ENCODE measurements at places on chromosomes 12 and 14.
A peak's percentile ranks its signal among the peaks of the same experiment; 100 is the strongest.

DNA sequence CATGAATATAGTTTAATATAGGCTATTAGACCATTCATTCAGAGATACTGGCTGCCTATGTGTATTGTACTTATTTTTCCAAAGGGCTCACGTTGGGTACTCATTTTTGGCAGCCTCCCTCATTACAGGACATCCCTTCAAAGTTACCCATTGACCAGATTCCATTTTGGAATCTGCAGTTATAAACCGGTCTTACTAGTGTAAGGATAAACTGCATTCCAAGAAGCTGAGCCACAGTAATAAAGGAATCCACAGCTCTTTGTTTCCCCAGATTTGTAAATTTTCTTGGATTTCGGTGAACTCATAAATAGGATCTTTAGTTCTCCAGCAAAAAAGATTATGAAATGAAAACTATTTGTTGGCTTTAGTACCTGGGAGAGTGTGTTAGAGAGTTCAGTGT lies 18.9 kb upstream of the CFL2 start:
- peak; percentile 72 for DNase-seq

DNA sequence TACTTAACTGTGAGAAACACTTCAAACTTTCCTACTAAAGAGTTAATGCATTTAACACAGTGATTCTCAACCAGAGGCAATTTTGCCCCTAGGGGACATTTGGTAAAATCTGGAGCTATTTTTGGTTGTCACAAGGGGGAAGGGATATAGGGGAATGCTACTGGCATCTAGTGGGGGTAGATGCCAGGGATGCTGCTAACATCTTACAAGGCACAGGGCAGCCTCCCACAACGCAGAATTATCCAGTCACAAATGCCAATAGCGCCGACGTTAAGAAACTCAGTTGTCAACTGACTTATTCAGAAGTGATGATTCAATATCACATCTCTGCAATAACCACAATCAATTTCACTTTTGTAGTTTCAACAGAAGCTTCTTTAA lies 2.0 kb downstream of the EEA1 start:
- DNase-seq: peak; percentile 55

DNA sequence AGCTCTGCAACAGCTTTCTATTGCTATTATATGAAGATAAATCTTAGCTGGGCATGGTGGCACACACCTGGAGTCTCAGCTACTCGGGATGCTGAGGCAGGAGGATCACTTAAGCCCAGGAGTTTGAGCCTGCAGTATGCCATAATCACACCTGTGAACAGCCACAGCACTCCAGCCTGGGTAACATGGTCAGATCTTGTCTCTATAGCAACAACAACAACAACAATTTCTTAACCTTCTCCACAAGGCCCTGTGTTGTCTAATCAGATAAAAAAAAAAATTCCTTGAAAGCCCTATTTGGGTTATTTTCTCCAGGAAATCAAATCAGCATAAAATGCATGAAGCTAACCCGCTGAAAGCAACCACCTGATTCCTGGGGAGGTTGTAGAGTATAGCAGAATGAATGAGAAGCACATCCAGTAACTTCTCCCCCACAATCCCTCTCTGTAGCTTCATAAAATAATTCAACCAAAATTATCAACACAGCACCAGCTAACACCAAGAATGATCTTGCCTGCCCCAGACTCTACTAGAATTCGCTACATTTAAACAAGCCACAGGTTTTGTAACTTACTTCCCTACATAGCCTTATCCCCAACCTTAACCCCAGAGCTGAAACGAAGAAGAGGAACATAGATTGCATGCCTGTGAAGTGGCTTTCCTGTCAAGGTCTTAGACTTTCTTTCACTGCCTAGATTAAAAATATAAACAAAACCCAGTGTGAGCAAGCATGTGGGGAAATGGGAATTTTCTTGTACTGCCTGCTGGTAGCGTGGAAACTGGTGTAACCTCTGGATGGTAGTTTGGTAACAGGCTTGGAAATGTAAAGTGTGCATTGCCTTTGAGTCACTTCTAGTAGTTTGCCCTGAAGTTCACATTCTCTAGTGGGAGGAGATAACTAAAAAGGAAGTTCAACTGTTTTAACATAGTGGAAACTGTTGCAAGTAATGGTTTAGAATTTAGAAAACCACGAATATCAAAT lies 6.0 kb upstream of the STK38L start:
- no peak for DNase-seq

DNA sequence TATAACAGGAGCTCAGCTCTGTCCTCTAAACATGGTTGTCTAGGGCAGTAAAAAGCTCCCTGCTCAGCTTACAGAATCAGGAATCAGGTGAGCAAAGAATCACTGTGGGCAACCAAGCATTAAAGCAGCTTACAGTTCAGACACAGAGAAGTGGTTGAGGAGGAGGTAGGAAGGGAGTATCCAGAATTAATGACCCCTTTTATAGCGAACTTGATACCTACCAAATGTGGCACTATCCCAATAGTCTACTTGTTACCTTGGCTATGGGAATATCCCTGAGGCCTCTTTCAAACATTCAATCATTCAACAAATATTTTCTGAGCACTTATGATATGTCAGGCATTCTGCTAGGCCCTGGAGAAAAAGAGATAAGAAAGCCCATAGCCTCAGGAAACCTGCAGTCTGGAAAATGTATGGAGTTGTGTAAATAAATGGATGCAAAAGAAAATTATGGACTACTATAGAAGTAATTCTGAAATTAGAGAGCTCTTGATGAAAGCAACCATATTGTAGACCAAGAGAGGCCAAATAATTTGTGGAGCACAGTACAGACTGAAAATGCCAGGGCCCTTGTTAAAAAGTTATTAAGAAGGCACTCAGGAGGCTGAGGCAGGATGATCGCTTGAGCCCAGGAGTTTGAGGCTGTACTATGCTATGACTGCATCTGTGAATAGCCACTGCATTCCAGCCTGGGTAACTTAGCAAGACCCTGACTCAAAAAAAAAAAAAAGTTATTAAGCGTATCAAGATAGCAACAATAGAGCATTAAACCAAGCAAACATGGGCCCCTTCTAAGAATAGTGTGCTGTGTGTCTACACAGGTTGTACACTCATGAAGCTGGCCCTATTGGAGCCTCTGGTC lies 134.0 kb upstream of the CPSF6 start:
- no peak for DNase-seq

- DNase-seq: peak; percentile 11
Observed at GRCh38 chr12:129887101-129887500, 16.7 kb downstream of the TMEM132D start.

DNA sequence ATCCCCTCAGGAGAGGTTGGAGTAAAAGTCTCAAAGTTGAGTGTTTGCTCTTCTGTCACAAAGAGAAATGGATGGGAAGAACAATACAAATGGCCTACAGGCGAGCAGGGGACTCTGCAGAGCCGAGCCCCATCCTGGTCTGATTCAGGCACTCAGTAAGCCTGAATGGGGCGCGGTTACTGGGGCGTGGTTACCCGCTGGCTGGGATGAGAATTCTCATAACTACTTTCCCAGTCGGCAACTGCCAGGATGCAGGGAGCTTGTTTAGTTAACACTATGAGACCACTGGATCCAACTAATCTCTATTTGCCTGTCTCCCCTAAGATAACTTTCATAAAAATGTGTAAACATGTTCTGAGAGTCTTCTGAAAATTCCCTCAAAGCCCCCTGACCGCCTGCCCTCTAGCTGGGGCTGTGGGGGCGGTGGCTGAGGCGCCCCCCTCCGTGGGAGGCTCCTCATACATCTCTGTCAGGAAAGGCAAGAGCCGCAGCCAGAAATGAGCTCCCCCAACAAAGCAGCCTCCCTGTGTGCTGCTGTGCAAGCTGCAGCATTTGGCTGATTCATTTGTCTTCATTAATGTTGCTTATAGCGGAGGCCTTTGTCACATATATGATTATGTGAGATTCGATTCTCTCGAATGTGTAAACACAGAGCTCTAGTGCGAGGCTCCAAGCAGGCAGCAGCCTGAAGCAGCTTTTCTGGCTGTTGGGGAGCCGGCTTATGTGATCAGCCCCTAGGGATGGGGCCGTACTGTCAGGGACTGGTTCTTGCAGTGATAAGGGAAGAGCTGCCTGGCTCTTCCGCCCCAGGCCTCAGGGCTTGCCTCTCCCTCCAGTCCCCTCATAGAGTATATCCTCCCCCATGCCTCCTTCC lies 126.1 kb upstream of the ARHGAP5 start:
- peak; percentile 75 for DNase-seq

- DNase-seq: peak; percentile 86
Observed at GRCh38 chr14:58626431-58626831, 11.3 kb upstream of the DACT1 start.

GRCh38 chr14:56808383-56809269 lies 1.7 kb downstream of the OTX2 start:
- DNase-seq: no peak

DNA sequence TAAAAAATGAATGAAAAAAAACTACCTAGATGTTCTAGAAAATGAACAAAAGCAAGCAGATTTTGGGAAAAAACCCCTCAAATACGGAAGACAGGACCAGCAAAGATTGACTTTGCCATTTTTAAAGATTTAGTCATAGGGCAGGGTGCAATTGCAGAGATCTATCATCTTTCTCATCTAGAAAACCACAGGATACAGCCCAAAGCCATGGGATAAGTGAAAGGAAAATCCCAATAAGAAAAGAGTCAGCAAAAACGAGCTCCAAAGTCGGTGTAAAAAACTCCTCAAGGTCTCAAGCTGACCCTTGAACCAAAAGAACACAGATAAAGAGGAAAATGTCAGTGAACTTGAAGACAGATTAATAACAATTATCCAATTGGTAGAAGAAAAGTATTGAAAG lies 28.0 kb downstream of the CEP290 start:
- DNase-seq: peak; percentile 44

DNA sequence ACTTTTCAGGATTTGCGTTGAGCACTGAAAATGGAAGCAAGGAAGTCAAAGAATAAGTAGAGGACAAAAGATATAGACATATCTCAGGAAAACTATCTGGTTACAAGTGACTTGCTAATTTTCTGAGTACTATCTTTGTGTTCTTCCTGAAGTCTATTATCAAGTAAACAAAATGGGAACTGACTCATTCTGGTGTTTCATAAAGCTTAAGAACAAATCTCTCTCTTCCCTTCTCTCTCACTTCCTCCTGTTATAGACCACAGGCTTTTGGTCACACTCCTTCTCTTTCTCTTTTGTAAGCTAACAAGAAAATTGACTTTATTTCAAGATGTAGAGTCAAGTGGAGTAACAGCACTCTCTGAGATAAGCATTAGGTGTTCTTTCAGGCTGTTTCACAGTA lies 406.6 kb upstream of the SYT1 start:
- no peak for DNase-seq

DNA sequence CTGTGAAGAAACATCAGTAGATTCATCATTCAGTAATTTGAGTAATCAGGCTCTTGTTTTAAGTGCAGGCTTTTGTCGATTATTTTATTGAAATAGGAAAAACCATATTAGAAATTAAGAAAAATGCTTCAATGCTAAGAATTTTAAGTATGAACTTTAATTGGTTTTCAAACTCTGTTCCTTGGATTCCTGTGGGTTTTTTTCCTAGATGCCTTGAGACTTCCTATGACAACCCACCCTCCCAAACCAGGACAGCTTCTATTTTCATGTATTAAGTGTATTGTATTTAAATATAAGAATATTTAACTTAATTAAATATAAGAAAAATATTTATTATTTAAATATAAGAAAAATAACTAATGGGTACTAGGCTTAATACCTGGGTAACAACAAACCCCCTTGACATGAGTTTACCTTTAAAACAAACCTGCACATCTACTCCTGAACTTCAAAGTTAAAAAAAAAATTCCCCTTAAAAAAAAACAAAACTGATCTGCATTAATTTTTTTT lies 3.0 kb downstream of the ARHGAP5 start:
- peak; percentile 36 for DNase-seq

GRCh38 chr12:117853600-117853999 lies 115.2 kb downstream of the KSR2 start:
- DNase-seq: no peak

DNA sequence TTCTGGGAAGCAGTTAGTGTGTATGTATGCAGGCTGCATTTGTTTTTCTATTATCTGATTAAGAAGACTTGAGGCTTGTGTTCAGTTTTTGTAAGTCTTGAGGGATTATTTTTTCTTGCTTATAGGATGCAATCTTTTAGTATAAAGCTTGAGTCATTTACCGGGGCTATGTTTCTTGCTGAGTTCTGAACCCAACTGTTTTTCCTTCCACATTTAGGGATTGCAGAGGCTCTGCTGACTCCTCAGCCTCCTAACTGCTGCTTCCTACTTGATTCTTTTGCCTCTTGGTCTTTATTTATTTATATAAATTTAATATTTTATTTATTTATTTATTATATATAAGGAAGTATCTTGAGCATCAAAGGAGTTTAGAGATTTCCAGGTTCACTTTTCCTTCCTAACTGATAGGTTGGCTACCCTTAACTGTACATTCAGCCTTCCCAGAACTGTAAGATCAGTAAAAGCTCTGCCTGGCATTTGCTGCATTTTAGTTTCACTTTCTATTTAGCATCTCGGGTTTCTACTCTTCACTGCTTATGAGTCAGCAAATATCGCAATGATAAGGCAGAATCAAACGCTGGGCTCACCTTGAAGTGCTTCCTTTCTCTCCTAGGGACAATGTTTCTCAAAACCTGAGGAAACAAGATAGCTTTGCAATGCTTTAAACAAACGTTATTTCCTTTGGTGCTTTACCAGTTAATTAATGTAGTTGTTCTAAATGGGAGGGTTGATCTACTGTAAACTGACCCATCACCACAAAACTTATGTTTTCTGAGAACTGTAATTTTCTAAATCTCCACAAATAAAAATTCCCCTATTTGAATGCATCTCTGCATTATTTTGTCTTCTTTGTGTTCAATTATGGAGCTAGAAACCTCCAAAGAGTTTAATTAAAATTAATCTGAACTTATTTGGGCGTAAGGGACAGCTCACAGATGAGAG lies 1183.7 kb upstream of the TMEM132C start:
- peak; percentile 83 for DNase-seq

- DNase-seq: no peak
Observed at GRCh38 chr14:95585953-95586620, 51.2 kb downstream of the GLRX5 start.

GRCh38 chr14:78683206-78683605 lies 513.0 kb downstream of the NRXN3 start:
- no peak for DNase-seq

DNA sequence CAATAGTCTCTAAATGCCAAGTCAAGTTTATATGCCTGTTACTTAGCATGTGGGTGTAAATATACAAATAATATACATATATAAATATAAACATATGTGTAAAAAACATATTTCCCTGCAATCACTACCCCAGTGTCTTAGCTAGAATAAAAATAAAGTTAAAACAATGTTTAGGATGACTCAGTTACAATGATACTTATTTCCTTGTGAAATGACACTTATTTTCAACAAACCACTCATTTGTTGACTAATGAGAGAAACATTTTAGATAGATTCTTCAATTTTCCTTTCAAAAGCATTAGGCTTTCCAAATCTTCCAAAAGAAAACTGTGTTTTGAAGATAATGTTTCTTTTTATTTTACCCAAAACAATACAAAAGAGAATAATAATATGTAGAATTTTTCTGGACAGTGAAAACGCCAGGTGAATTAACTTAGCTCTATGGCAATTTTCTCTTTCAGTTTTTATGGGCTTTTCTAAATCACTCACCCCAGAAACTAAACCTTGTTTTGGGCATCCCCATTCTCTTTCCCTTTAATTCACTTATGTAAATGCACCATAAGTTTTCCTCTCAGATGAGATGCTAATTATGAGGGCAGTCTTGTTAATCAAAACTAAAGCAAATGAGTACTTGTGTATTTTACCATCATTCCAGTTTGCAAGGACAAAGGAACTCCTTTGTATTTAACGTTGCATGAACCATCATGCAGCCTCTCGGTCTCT lies 465.9 kb downstream of the BCAT1 start:
- no peak for DNase-seq

GRCh38 chr14:82341261-82341810 lies 807.7 kb upstream of the SEL1L start:
- DNase-seq: no peak

Measured in fibroblast of upper back skin (primary cell).